CD4-positive, alpha-beta T cell treated with Interleukin-6 at 100 ng/mL for 8 hours (primary cell): ENCODE measurements at places on chromosomes 2 and 18.

- no peak for DNase-seq
These were observed 10.7 kb downstream of the CCT4 start for GRCh38 chr2:61877571-61878245.

DNA sequence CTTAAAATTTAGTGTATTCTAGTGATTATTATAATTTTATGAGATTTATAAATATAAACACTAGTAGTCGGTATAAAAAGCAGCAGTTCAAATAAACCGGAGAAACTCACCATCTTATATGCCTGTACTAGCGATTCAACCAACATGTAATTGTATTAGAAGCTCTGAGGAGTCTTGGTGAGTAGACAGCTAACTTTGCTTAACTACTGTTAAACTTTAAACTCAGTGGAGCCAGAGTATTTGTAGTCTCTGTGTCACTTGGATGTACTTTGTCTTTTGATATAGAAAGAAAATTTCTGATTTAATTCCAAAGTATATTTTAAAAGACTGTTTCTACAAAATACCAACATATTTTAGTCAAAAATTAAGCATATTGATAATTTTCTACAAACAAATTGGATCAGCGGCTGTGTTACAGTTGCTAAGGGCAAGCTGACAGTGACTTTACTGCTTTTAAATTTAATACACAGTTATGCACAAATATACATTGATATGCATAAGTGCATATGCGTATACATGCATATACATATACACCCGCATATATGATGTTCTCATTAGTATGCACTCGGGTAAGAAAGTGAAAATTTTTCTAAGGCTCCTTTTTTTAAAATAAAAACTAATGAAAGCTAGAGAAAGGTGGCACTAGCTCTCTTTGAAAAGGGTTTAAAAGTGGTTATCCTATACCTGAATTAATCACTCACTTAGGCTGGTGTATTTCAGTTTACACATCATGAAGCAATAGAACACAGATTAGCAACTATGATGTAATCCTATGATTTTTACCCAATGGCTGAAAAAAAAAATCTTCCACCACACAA is 374.5 kb downstream of the NCKAP5 start:
- no peak for DNase-seq

GRCh38 chr18:58581265-58581664 is 47.6 kb downstream of the ALPK2 start:
- no peak for DNase-seq

DNA sequence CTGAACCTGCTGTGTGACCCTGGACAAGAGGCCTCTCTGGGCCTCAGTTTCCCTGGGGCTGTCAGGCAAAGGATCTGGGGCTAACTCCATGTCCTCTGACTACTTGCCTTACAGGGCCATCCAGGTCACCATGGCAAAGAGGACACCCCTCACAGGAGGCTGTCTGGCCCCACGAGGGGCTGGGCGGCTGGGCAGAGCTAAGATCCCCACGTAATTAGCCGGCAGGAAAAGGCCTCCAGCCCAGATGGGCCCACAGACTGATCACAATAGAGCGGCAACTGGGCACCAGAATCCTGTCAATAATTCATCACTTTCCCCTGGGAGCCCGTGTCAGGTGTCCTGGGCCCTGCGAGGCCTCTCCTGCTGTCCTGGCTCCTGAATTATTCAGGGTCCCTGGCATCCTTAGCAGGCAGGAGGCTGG is 44.8 kb upstream of the OTOF start:
- no peak for DNase-seq

DNA sequence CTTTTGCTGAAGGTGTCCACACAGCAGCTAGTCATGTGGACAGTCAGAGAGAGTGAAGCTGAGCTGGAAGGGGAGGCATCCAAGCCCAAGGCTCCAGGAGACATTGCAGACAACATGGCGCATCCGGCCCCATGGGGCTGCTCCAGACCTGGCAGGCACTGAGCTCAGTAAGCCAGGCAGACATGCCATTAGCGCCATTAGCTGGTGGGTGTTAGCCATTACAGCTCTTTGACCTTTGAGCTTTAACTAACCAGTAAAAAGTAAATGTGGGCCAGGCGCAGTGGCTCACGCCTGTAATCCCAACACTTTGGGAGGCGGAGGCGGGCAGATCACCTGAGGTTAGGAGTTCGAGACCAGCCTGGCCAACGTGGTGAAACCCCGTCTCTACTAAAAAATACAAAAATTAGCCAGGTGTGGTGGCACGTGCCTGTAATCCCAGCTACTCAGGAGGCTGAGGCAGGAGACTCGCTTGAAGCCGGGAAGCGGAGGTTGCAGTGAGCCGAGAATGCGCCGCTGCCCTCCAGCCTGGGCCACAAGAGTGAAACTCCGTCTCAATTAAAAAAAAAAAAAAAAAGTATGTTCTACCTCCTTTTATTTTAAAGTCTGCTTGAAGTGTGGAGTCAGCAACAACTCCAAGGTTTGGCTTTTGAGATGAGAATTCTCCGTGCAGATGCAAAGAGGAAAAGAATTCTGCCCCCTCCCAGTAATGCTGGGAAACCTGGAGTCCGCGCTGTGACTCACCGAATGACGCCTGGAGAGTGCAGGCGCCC is 69.4 kb downstream of the TWSG1 start:
- DNase-seq, result no peak

GRCh38 chr2:173989160-173989883 is 24.1 kb upstream of the SP3 start:
- no peak for DNase-seq

DNA sequence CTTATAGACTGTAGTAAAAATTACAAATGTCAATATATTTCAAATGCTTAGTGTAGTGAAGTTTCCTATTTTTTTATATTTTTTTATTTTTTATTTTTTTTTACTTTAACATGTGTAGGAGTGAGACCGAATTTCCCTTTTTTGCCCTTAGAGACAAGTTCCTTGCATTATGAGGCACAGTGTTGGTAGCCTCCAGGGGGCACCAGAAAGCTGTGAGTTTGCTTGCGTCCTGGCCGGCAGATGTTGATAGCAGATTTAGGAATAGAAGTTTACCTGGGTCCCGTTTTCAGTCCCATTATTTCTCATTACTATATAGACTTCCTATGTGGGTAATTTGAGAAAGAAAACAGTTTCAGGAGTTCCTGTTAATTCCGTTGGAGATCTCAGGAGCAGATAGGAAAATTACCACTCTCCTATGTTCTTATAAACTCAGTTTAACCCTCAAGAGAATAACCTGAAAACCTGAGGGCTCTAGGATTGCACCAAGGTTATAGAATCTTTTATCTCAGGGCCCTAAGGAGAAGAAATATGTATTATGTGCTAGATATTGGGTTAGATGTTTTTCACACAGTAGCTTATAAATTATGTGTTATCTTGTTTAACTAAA is 157.5 kb upstream of the SESTD1 start:
- DNase-seq, result peak; percentile 8

DNA sequence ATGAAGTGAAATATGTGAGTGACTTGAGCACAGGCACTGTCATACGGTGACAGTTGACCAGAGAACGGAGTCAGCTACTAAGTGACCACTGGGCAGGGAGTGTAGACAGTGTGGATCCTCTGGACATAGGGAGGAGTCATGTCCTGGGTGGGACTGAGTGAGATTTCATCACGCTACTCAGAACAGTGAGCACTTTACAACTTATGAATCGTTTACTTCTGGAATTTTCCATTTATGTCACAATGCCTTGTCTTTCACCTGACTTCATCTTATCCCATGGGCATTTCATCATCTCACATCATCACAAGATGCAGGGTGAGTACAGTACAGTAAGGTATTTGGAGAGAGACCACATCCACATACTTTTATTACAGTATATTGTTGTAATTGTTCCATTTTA is 29.0 kb downstream of the PTPRM start:
- DNase-seq, result no peak

DNA sequence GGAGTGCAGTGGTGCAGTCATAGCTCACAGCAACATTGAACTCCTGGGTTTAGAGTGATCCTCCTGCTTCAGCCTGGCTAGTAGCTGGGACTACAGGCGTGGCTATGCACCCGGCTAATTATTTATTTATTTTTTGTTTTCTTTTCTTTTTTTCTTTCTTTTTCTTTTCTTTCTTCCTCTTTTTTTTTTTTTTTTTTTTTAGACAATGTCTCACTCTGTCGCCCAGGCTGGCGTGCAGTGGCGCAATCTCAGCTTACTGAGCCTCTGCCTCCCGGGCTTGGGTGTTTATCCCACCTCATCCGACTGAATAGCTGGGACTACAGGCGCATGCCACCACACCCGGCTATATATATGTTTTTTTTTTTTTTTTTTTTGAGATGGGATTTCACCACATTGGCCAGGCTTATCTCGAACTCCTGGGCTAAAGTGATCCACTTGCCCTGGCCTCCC is 1.4 kb upstream of the ANXA4 start:
- DNase-seq, result no peak

GRCh38 chr2:112530728-112531127 is 11.5 kb upstream of the POLR1B start:
- DNase-seq, result no peak

- no peak for DNase-seq
These were observed 29.8 kb downstream of the TMEM87B start for GRCh38 chr2:112084689-112085374.

- DNase-seq, result no peak
These were observed at the start of gene RAMP1 for GRCh38 chr2:237859533-237860272. TSS of gene RAMP1 (plus strand) at chr2:237859623. CDS start at chr2:237859676, 53 bp downstream.

- no peak for DNase-seq
These were observed 90.8 kb downstream of the METTL4 start for GRCh38 chr18:2480536-2480935.

- DNase-seq, result no peak
These were observed 323.4 kb downstream of the BCL11A start for GRCh38 chr2:60230037-60230436.

DNA sequence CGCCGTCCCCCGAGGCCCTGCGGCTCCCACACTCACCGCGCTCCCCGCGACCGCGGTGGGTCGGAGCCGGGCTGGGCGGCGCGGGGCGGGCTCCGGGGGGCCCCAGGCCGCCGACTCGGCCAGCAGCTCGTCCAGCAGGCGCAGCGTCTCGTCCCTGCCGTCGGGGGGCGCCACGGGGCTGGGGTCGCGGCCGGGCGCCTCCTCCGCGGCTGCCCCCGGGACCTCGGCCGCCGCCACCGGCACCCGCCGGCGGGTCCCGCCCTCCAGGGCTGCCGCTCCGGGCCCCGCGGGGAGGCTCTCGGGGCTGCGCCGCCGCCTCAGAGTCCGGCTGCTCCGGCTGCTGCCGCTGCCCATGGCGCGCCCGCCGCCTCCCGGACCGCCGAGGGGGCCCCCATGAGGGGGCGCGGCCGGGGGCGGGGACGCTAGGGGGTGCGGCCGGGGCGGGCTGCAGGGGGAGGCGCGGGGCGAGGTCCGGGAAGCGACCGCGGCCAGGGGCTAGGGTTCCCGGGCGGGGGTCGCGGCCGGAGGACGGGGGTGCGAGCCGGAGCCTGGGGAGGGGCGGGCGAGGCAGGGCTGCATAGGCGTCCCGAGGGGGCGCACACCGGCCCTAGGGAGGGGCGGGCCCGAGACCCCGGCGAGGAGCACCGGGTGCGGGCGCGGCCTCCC is at the start of gene CYS1:
Gene CYS1 (minus strand): TSS at position 542 of the 666 bp plus-strand sequence. CDS start 188 bp downstream, at position 354.
- no peak for DNase-seq

DNA sequence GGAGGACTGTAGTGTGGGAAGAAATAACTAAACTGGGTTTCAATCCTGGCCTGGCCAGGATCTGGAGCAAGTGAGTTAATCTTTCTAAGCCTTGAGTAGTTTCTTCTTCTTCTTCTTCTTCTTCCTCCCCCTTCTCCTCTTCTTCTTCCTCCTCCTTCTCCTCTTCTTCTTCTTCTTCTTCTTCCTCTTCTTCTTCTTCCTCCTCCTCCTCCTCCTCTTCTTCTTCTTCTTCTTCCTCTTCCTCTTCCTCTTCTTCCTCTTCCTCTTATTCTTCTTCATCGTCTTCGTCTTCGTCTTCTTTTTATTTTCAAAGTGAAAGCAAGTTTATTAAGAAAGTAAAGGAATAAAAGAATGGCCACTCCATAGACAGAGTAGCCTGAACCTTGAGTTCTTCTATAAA is 6.5 kb upstream of the IL1RN start:
- no peak for DNase-seq

- no peak for DNase-seq
These were observed 104.0 kb downstream of the PTPRM start for GRCh38 chr18:7671105-7671504.

GRCh38 chr2:25250331-25251070 is 82.1 kb upstream of the POMC start:
- no peak for DNase-seq
